Fibroblast of skin of right quadriceps (primary cell): ENCODE measurements at places on chromosomes 3 and 15.
A peak's percentile ranks its signal among the peaks of the same experiment; 100 is the strongest.

DNA sequence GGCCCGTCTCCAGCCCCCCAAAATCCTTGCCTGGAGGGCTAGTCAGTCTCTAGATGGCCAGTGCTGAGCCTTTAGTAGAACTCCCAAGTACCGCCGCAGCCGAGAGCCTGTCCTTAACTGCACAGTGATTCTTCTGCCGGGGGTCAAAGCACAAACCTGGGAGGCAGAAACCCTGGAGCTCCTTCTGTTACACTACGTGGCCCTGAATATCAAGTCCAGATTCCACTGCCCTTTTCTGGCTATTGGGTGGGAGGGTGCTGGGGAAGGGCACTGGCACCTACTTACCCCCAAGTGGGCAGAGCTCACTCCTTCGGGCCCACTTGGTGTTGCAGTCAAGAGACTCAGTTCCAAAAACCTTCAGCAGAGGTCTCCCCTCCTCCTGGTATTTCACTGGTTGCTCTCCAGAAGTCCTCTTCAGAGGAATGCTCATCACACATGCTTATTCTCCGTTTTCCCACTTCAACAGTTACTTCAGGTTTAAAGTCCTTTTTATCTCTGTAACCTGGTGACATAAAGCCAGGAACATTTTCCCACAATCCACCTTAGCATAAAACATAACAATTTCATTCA is 10.8 kb downstream of the PDHB start:
- peak; percentile 37 for DNase-seq

GRCh38 chr3:61807865-61808276 is 246.5 kb downstream of the PTPRG start:
- peak; percentile 40 for DNase-seq

DNA sequence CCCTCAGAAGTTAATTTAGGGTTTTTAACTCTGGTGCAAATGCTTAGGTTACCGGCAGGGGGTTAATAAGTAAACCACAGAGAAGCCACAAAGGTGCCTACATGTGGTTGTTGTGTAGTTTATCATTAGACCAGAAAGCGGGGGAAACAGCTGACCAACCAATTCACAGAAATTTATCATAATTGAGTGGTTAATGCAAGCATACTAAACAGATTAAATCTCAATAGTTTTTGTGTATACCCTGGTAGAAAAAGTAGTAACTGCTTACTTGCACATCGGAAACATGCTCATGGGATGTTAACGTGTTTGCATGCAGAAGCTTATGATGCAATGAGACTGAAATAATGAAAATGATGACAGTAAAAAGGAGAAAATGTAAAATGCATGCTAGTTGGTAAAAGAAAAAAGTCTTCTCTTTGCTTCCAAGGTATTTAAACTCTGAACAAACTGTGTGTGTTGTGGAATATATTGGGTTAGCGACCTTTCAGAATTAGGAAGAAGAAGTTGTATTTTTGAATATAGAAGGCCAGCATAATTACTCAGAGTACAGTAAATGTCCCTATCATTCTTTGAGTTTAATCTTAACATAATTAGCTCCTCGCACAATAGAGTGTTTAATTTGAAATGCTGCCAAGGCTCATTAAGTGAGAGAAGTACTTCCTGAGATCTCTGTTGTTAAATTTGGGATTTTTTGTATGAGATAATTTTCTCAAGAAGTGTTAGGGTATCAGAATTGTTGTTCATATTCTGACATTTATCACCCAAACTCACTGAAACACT is 316.2 kb downstream of the PTPRG start:
- peak; percentile 52 for DNase-seq

GRCh38 chr3:69443457-69443920 is 57.6 kb upstream of the FRMD4B start:
- peak; percentile 28 for DNase-seq

GRCh38 chr3:182651461-182651860 is 141.8 kb upstream of the ATP11B start:
- no peak for DNase-seq

DNA sequence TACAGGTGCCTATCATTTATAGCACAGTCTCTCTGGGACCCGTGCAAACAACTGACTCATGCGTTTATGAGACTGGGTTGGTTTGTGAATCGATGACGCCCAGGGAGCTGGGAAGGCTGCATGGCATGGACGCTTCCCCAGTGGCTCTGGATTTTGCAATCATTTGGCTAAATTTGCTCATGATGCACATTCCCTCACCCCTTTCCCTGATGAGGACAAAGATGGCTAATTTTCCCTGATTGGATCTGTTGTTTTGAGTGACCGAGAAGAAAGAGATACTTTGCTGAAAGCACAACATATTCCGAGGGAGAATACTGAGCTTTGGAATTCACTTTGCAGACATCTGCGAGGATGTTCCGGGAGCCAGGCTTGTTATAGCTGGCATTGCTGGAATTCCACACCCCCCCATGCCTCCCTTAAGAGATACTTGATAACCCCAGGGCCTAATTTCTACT is 51.1 kb downstream of the CGNL1 start:
- peak; percentile 23 for DNase-seq

GRCh38 chr3:156964577-156964976 is 138.4 kb downstream of the LEKR1 start:
- DNase-seq = no peak

- no peak for DNase-seq
Observed at GRCh38 chr3:13044496-13045240, 28.6 kb downstream of the IQSEC1 start.

DNA sequence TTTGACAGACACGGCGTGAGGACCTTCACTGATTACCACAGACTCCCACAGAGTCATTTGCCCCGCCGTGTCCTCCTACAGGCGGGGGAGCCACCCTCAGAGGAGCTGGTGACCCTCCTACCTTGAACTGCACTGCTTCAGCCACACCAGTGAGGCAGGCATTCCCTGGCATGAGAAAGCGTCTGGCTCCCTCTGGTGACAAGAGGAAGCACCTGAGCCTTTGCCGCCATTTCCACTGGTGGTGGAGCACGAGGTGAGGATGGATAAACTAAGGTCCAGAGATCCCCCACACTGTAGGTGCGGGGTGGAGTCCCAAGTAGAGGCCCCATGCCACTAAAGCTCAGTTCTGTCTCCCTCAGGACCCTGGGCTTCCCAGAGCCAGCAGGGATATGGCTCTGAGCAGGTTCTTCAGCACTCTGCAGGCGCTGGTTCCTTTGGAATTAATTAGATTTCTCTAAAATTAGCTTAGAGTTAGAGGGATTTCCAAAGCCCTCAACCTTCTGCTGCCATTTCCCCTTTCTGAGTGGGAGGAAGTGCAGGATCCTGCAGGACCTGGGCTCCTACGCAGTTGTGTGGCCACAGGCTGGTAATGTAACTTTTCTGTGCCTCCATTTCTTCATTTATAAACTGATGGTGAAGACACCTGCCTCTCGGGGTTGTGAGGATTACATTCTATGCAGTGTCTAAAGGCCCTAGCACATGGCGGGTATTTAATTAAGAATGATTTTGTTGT is 224.0 kb downstream of the SLCO3A1 start:
- peak; percentile 58 for DNase-seq

GRCh38 chr3:111472556-111472955 is 69.4 kb upstream of the CD96 start:
- no peak for DNase-seq

GRCh38 chr15:49521802-49522201 is 98.8 kb downstream of the FGF7 start:
- DNase-seq = no peak

- peak; percentile 10 for DNase-seq
Observed at GRCh38 chr3:196942915-196943277, 568 bp upstream of the NCBP2 start.

- peak; percentile 96 for DNase-seq
Observed at GRCh38 chr15:68543165-68544008, 35.4 kb upstream of the CORO2B start.
